ENCODE measurements at places on chromosomes 11 and 22.
A peak's percentile ranks its signal among the peaks of the same experiment; 100 is the strongest.

GRCh38 chr22:46330426-46330825, 5.1 kb upstream of the TRMU start:
- no peak for DNase-seq

DNA sequence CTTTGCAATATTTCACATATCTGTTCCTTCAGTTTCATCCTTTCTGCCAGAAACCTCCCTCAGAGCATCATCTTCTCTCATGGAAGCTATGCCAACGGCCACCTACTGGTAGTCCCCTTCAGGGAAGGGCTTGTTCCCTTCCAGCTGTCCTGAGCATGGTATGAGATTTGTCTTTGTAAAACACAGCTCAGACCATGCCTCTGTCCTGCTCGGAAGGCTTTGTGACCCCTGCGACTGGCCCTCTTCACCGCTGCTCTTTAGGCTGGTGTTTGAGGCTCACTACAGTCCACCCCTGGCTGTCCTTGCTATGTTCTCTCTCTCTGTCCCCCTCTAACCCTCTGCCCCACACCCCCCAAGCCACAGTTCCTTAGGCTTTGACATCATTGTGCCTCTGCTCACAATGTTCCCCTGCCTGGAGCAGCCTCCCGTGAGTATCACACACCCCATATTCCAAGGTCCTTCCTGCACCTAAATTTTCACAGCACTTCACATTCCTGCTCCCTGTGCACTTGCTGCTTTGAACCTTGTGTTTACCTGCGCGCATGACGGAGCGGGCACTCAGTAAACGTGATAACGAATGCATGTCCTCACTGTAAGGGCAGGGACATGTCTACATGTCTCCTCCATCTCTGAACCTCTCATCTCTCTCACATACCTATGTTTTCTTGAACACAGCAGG, 24.0 kb upstream of the ACER3 start:
- no peak for DNase-seq

DNA sequence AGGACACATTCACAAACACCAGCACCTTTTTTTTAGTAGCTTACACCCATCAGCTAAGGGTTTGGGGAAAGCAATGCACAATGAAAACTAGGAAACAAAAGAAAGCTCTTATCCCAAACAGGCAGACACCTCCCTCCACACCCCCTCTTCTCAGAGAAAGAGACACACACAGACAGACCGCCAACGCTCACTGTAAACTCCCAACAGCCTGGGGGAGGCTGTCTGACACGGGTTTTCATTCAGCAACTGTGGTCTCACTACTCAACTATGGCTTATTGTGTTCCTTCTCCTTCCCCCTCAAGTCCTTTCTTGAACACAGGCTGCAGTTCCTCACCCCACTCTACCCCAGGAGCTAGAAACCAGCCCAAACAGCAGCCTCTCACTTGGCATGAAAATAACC, 123.4 kb downstream of the C11orf58 start:
- no peak for DNase-seq

DNA sequence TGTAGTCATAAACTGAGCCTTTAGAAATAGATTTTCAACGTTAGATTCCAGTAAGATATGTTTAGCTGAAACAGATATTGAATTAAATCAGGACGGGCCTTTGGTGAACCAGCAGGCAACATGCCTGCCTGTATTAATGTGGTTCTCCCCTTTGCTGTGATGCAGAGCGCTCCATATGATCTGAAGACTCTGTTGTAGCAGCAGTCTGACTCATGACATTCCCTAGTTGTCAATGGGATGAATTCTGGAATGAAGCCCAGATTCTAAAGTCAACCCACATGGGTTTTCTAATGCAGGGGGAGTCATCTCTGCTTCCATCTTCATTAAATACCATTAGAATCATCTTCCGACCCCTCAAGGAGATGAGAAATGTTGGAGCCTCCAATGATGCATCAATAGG, 864.5 kb downstream of the NTM start:
- DNase-seq, result peak; percentile 25

DNA sequence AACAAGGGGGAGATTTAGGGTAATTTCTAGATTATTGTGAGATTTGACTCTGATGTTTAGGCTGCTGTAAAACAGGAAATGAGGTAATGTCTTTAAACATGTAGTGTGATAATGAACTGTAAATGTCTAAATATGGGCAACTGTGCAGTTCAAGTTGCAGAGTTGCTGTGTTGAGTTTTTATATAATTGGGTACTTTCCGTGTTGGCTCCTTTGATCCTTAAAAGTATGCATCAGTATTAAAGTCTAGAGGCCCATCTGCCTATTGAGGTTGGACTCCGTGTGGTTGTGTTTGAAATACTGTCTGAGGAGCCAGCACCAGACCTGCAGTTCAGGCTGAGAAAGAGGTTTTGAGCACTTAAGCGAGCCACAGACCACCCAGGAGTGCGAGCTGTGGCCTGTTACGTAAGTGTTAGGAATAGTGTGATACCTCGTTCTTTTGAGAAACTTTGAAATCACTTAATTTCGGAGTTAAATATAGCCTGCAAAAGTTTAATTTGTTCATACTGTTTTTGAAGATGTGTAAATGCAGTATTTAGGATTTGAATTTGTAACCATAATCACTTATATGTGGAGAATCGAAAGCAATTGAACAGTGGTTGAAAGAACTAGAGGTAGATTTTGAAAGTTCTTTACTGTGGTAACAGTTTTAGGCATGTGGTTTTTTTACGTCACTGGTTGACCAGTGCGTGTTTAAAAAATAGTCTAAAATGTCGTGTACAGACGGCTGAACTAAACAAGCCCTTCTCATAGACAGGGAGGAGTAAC, 9.0 kb downstream of the FAM118A start:
- DNase-seq, result no peak

DNA sequence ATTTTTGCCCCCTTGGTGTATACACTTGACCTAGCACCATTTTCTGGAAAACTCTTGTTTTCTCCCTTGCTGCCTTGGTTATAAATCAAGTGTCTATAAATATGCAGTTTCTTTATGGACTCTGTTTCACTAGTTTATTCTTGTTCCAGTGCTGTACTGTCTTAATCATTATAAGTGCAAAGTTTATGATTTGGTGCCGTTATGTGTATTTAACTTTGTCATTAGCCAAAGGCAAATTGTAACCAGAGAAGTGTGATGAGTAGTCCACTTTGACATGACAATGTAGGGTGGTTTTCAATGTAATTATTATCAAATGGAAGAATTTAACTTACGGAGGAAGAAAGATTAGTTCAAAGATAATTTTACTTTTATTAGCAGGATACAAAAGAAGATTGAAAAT, 40.3 kb downstream of the SPECC1L start:
- no peak for DNase-seq

DNA sequence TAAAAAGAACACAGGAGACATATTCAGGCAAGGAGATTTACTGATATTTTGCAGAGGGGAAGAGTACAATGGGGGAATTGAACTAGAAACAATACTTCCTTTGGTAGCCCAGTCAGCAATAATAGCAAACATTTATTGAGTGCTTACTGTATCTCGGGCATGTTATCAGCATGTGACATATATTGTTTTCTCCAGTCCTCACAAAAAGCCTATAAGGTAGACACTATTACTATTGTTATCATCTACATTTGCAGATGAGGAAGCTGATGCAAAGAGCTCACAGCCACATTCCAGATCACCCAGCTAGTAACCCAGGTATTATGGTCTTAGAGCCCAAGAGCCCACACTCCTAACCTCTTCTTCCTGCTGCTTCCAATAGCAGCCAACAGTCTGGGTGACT, 27.9 kb downstream of the NAV2 start:
- DNase-seq, result no peak

GRCh38 chr11:75946531-75947530, 131.8 kb downstream of the UVRAG start:
- no peak for DNase-seq

GRCh38 chr11:21554284-21554683, 638.6 kb upstream of the ANO5 start:
- no peak for DNase-seq

GRCh38 chr11:44728491-44728910, 1.7 kb downstream of the TSPAN18 start:
- DNase-seq, result no peak

GRCh38 chr11:134063991-134064747, 4.7 kb upstream of the JAM3 start:
- DNase-seq, result no peak

GRCh38 chr22:28958611-28959010, 75.2 kb downstream of the ZNRF3 start:
- DNase-seq, result no peak

- no peak for DNase-seq
Observed at GRCh38 chr11:132405728-132406127, 1035.3 kb downstream of the NTM start.

DNA sequence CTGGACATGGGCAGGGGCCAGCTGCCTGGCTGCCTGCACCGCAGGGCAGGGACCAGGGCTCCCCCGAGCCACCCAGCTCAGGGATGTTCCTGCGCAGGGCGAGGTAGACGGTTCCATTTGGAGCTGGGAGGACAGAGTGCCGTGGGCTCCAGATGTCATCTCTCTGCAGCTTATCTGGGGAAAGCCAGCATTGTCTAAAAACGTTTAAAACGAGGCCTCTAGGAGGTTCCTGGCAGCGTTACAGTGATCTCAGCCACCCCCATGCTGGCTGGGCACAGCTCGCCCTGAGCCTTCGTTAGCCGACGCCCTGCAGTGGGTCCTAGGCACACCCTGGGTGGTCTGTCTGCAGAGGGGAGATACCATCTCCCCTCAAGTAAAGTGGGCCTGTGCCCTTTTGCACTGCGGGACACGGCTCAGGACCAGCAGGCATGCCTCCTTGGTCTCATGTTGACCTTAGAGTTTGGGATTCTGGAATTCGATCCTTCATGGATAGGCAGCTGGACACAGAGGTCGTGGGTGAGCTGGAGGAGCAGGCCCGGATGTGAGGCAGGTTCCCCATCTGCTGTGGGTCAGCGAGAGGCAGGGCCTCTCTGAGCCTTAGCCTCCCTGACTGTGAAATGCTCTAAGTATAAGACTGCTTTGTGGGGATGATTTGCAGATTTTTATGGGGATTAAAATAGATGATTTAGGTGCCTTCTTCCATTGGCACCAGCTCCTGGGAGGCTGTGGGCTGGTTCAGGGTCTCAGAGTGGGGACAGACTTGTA, 14.1 kb downstream of the SYNGR1 start:
- DNase-seq, result no peak

- no peak for DNase-seq
Observed at GRCh38 chr11:27968461-27968860, 139.5 kb downstream of the KIF18A start.

DNA sequence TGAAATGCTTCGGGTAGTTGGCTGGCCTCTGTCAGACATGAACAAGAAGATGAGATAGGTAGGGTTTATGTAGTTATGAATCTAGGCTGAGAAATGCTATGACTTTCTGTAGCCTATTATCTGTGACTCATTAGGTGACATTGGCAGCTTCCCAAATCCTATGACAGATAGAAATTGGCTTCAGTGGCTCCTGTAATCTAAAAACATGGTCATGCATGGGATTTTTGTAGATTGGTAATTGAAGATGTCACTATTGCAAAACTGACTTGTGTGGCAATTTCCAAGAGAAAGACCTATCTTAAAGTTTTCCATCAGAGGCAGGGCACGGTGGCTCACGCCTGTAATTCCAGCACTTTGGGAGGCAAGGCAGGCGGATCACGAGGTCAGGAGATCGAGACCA, 29.4 kb upstream of the GRIK4 start:
- DNase-seq, result no peak

DNA sequence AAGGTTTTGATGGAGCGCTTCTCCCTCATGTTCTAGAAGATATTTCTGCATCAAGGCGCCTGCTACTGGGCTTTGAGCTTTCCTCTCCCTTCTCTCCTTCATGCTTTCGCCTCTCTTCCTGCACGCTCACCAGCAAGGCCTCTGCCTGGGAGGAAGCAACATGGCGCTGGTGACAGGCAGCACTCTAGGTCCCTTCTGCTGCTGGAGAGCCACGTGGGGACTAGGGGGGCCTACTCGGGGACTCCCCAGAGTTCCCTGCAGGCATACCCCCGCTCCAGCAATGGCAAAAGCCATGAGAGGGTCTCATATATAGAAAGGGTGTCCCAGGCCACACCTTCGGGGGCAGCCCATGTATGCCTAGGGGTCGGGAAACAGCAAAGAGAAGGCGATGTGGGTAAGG, 49.7 kb downstream of the GRIK4 start:
- DNase-seq, result no peak

DNA sequence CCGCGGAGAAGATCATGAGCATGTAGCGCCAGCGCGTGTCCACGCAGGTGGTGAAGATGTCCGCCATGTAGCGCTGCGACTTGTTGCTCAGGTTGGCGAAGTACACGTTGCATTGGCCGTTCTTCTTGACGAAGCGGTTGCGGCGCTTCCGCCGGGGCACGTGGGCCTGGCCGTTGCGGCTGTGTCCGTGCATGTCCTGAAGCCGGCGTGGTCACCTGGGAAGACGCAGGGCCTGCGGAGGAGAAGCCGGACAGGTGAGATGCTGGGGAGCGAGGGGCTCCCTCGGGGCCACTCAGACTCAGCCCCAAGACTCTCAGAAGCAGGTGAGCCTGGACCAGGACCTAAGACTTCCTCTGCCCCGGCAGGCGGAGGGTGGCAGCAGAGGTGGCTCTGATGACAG, 27.1 kb downstream of the KCNJ4 start:
- DNase-seq, result no peak

- DNase-seq, result no peak
Observed at GRCh38 chr22:47064416-47064815, 302.0 kb downstream of the TBC1D22A start.

DNA sequence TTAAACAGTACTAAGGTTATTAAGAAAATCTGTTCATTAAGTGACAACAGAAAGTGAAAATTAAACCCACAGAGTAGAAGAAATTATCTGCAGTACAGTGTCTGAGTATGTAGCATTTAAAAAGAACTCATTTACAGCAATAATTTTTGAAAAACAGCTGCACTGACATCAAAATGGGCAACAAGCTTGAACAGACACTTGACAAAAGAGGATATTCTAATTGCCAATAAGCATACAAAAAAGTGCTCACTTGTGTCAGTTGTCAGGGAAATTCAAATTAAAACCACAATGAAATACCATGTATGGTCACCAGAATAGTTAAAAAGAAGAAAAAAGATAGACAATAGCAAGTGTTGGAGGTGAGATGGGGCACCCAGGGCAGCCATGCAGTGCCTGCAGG, 93.3 kb upstream of the LINC01488 start:
- DNase-seq, result no peak

GRCh38 chr11:8273287-8273686, 9.6 kb upstream of the LMO1 start:
- DNase-seq, result no peak

GRCh38 chr22:43698403-43698802, 113.7 kb downstream of the EFCAB6 start:
- no peak for DNase-seq

- no peak for DNase-seq
Observed at GRCh38 chr11:1780700-1781592, 17.2 kb upstream of the CTSD start.

- no peak for DNase-seq
Observed at GRCh38 chr11:17496406-17496805, 19.8 kb upstream of the ABCC8 start.

- DNase-seq, result no peak
Observed at GRCh38 chr22:39308614-39309363, 10.6 kb downstream of the RPL3 start.

GRCh38 chr11:43747130-43747802, 66.7 kb downstream of the HSD17B12 start:
- DNase-seq, result no peak
